Activated naive CD4-positive, alpha-beta T cell treated with anti-CD3 and anti-CD28 coated beads for 36 hours (primary cell): ENCODE measurements at places on chromosomes 13 and 19. TPM values are rescaled to one million over a fixed set of nuclear protein-coding genes. Genes with fewer than 3 reads are reported as not detected.
A peak's percentile ranks its signal among the peaks of the same experiment; 100 is the strongest.

DNA sequence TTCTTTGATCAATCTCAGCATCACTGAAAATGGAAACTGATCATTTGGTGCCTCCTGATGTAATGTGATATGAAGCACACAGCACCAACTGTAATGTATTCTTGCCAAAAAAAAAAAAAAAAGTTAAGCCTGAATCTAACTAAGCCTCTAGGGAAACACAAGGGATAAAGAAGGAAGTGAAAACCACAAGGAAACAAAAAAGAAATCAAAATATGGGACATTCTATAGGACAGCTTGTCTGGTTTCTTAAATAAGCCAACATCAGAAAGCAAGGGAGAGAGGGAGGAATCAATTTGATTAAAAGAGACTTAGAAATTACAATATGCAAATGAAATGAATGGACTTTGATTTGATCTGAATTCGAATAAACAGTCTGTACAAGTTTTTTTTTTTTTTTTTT is 20.6 kb upstream of the METTL21C start:
- no peaks in the 10 kb centered on the region for H3K36me3 ChIP-seq
- H3K27ac ChIP-seq: no peak overlapping the region
- no peak for DNase-seq

- no peak overlapping the region for H3K4me3 ChIP-seq
- peaks cover 1% of the 10 kb centered on the region for H3K36me3 ChIP-seq
- DNase-seq: peak; percentile 71
- no peak overlapping the region for H3K27ac ChIP-seq
- peaks cover 15% of the 10 kb centered on the region for H3K27me3 ChIP-seq
Measured at GRCh38 chr19:4172861-4173473, 9.4 kb downstream of the SIRT6 start.

- peaks cover 83% of the 10 kb centered on the region for H3K36me3 ChIP-seq
- H3K4me1 ChIP-seq: no peaks in the 10 kb centered on the region
- H3K27ac ChIP-seq: no peak overlapping the region
- DNase-seq: no peak
Measured at GRCh38 chr19:51978882-51979281, 7.8 kb downstream of the ZNF350 start.

- no peaks in the 10 kb centered on the region for H3K4me1 ChIP-seq
- H3K36me3 ChIP-seq: no peaks in the 10 kb centered on the region
- DNase-seq: no peak
- no peak overlapping the region for H3K4me3 ChIP-seq
- no peak overlapping the region for H3K27ac ChIP-seq
Measured at GRCh38 chr13:77489566-77490337, 45.8 kb upstream of the SCEL start.

DNA sequence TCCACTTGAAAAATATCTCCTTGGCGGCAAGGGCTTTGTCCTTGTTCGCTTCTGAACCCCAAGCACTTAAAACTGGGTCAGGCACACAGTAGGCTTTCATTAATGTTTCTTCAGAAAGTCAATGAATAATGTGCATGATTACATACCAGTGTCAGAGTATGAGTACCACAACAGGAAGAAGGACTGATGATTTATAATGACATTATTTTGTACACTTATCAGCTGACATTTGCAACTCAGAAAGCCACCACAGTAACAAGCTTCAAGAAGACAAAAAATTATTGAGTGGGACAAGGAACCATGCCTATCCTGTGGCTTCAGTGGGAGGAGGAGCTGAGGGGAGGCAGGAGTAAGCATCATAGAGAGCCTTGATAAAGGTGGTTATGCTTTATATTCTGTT is 10.0 kb downstream of the POLR1D start:
- no peak overlapping the region for H3K27ac ChIP-seq
- no peak overlapping the region for H3K4me3 ChIP-seq
- H3K36me3 ChIP-seq: peaks cover 41% of the 10 kb centered on the region
- no peaks in the 10 kb centered on the region for H3K27me3 ChIP-seq
- no peak for DNase-seq
- peaks cover 50% of the 10 kb centered on the region for H3K4me1 ChIP-seq

The GGN gene
- 0.26 TPM for total RNA-seq

The MUC16 gene
- not detected for total RNA-seq

GRCh38 chr13:37127691-37128241 is 22.3 kb upstream of the CSNK1A1L start:
- no peaks in the 10 kb centered on the region for H3K36me3 ChIP-seq
- H3K4me3 ChIP-seq: no peak overlapping the region
- no peak overlapping the region for H3K27ac ChIP-seq
- no peak for DNase-seq

The UGGT2 gene
- 0.12 TPM for total RNA-seq

The SAFB gene
- 120 TPM for total RNA-seq

The KPNA3 gene
- 50.7 TPM for total RNA-seq

GRCh38 chr19:33685541-33685940 is 63.8 kb downstream of the CHST8 start:
- no peaks in the 10 kb centered on the region for H3K36me3 ChIP-seq
- DNase-seq: no peak
- H3K4me3 ChIP-seq: no peak overlapping the region
- H3K4me1 ChIP-seq: no peaks in the 10 kb centered on the region

The KCNRG gene
- not detected for total RNA-seq

DNA sequence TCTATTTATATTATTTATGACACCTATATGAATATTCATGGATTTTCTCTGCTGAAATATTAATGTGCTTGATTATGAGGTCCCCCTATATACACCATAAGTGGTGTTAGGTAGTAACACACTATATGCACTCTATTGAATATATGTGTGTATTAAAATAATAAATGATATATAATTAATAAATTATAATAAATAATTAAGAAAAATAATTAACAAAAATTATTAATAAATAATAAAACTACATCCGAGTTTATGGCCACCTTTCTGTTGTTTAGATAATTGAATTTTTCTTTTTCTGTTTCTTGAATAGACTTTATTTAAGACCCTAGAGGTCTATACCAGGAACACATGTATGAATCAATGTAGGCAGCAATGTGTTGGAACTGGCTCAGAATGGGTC is 20.9 kb upstream of the ARHGEF18 start:
- no peaks in the 10 kb centered on the region for H3K36me3 ChIP-seq
- H3K27me3 ChIP-seq: no peaks in the 10 kb centered on the region
- no peak for DNase-seq
- no peak overlapping the region for H3K4me3 ChIP-seq

GRCh38 chr19:57135797-57136196 is 9.2 kb downstream of the ZIM3 start:
- no peaks in the 10 kb centered on the region for H3K4me1 ChIP-seq
- H3K36me3 ChIP-seq: peaks cover 15% of the 10 kb centered on the region
- DNase-seq: no peak
- no peak overlapping the region for H3K4me3 ChIP-seq

DNA sequence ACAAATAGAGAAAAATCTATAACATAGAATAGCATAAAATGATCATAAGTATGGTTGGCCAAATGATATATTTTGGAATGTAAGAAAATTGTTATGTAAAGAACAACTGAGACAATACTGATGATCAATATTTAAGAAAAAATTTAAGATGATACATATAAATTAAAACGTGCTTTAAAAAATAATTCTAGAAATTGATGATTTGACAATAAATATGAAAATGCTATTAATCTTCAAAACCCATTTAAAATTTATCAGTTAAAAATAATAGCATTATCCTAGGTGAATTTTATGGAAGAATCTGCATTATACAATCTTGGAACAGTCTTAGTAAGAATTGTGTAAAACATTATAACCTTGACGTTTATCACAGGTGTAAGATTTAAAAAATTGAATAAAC is 95.1 kb upstream of the DACH1 start:
- no peaks in the 10 kb centered on the region for H3K36me3 ChIP-seq
- H3K27me3 ChIP-seq: no peaks in the 10 kb centered on the region
- no peak for DNase-seq
- no peak overlapping the region for H3K4me3 ChIP-seq

The CCDC8 gene
- total RNA-seq: not detected

The LMTK3 gene
- total RNA-seq: 2.6 TPM

- no peak overlapping the region for H3K27ac ChIP-seq
- no peak overlapping the region for H3K4me3 ChIP-seq
- peaks cover 2% of the 10 kb centered on the region for H3K36me3 ChIP-seq
- H3K4me1 ChIP-seq: no peaks in the 10 kb centered on the region
Measured at GRCh38 chr19:55939206-55939605, 7.1 kb upstream of the NLRP13 start.

- H3K4me1 ChIP-seq: peaks cover 62% of the 10 kb centered on the region
- peak; percentile 84 for DNase-seq
- peak overlapping the region; percentile 88 for H3K27ac ChIP-seq
- no peaks in the 10 kb centered on the region for H3K27me3 ChIP-seq
Measured at GRCh38 chr19:4914736-4915501, 5.6 kb downstream of the UHRF1 start.

GRCh38 chr13:110393761-110394160 is 86.7 kb downstream of the COL4A2 start:
- H3K36me3 ChIP-seq: no peaks in the 10 kb centered on the region
- no peak for DNase-seq
- H3K27ac ChIP-seq: no peak overlapping the region
- H3K4me3 ChIP-seq: no peak overlapping the region
- H3K4me1 ChIP-seq: peaks cover 2% of the 10 kb centered on the region

GRCh38 chr19:5694956-5695648 is 5.0 kb downstream of the RPL36 start:
- peaks cover 54% of the 10 kb centered on the region for H3K36me3 ChIP-seq
- no peak for DNase-seq
- no peak overlapping the region for H3K4me3 ChIP-seq

DNA sequence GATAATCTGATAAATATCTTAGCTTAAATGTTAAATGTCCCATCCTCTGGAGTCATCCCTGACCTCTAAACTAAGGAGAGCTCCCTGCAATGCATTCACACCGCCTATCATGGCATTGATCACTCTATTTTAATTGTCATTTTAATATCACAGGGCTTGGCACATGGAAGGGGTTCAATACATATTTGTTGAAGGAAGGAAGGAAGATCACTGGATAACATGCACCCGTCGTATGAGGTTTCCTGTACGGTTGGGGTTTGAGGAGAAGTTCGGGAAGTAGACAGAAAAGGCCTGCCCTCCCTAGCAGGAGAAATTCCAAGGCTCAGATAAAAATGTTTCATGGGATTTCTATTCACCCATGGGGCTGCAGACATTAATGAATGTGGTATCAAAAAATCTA is 102.0 kb downstream of the MBNL2 start:
- H3K4me3 ChIP-seq: no peak overlapping the region
- H3K27ac ChIP-seq: no peak overlapping the region
- DNase-seq: no peak
- H3K4me1 ChIP-seq: peaks cover 3% of the 10 kb centered on the region

- peaks cover 16% of the 10 kb centered on the region for H3K4me1 ChIP-seq
- H3K27ac ChIP-seq: no peak overlapping the region
- peaks cover 34% of the 10 kb centered on the region for H3K27me3 ChIP-seq
- no peaks in the 10 kb centered on the region for H3K36me3 ChIP-seq
- no peak for DNase-seq
Measured at GRCh38 chr19:2495130-2495641, 19.3 kb downstream of the GADD45B start.

DNA sequence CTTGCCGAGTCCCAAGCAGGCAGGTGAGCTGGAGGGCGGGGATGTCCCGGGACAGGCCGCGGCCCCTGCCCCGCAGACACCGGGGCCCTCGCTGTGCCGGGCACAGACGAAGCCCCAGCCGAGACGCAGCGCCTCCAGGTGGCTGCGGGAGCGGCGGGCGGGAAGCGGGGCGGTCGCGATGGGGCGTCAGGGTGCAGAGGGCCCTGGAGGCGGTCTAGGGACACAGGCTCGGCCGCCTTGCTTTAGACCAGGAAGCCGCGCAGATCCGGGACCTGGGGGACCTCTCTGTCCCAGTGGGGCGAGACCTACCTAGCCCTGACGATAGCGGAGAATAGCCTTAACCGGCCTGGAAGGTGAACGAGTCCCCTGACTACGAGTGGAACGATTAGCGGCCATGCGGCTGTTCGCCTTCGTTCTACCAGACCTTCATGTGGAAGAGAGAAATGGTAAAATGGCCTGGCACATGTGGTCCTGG is 4.2 kb upstream of the ZNF564 start:
- H3K36me3 ChIP-seq: peaks cover 2% of the 10 kb centered on the region
- H3K27me3 ChIP-seq: no peaks in the 10 kb centered on the region
- no peak for DNase-seq
- no peak overlapping the region for H3K27ac ChIP-seq

- H3K4me3 ChIP-seq: no peak overlapping the region
- peaks cover 53% of the 10 kb centered on the region for H3K4me1 ChIP-seq
- H3K36me3 ChIP-seq: peaks cover 10% of the 10 kb centered on the region
- no peak for DNase-seq
- H3K27ac ChIP-seq: peak overlapping the region; percentile 53
- H3K27me3 ChIP-seq: no peaks in the 10 kb centered on the region
Measured at GRCh38 chr13:114053026-114053425, 79.2 kb upstream of the C13orf46 start.
